ENCODE measurements at places on chromosomes 1 and 21.

DNA sequence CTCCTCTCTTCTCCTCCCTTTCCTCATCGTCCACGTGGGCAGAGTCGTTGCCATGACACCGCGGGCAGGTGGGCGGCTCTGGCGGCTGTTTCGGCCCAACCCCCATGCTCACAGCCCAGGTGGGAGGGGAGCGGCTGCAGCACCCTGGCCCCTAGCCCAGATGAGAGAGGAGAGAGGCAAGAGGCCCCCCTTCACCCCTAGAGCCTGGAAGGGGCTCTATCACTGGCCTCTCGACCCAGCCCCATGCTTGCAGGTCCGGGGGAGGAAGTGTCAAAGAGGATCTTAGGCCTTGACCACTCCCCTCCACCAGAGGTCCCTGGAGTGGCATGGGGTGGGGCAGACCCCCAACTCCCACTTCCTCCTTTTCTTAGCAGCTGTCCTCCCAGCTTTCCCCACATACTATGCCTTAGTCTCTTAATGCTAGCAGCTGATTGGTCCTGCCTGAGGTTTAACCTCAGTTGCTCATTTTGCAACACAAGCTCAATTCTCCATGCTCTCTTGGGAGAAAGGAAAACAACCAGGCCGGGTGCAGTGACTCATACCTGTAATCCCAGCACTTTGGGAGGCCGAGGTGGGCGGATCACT, 10.4 kb downstream of the DLGAP3 start:
- peak; percentile 70 for DNase-seq

GRCh38 chr1:151210830-151211229, 12.5 kb downstream of the PIP5K1A start:
- no peak for DNase-seq

GRCh38 chr1:54105080-54105479, 47.7 kb downstream of the CDCP2 start:
- DNase-seq, result no peak

GRCh38 chr1:241167121-241167630, 189.8 kb downstream of the RGS7 start:
- DNase-seq, result no peak

GRCh38 chr1:50109116-50109515, 396 bp downstream of the ELAVL4 start:
- DNase-seq, result no peak

DNA sequence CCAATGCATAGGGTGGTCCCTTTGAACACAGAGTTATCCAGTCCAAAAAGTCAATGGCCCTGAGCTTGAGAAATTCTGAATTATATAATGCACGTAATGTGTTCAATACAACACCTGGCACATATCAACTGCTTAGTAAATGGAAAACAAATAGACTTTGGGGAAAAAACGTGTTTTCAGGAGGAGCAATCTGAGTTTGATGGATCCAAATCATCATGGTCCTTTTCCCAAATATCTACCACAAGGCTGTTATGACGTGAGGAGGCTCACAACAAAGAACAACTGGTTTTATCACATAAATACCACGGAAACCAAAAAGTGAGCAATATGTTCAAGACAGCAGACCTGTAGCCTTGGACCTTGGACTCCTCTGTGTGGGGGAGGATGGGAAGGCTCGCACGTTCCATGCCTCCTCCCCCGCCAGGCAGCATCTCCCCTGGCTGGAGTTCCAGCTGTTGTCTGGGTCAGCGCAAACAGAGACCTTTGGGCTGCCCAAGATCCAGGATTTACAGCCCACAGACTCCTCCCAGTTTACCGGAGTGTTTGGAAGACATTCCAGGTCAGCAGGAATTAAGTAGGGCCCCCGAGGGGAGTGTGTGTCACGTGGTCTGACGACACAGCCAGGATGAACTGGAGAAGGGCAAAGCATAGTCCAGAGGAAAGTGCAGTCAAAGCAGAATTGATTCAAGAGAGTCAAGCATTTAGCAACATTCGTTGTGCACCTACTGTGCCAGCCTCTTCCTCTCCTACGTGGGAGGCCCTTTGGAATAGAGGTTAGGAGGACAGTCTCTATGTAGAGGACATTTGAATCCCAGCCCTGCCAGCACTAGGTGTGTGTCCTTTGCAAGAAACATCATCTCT, 32.2 kb upstream of the MED18 start:
- peak; percentile 78 for DNase-seq

- DNase-seq, result no peak
Measured at GRCh38 chr1:208951908-208952307, 631.6 kb upstream of the CAMK1G start.

GRCh38 chr21:17726047-17726829, 92.9 kb downstream of the C21orf91 start:
- peak; percentile 47 for DNase-seq

- no peak for DNase-seq
Measured at GRCh38 chr1:202645097-202645476, 65.2 kb downstream of the SYT2 start.

DNA sequence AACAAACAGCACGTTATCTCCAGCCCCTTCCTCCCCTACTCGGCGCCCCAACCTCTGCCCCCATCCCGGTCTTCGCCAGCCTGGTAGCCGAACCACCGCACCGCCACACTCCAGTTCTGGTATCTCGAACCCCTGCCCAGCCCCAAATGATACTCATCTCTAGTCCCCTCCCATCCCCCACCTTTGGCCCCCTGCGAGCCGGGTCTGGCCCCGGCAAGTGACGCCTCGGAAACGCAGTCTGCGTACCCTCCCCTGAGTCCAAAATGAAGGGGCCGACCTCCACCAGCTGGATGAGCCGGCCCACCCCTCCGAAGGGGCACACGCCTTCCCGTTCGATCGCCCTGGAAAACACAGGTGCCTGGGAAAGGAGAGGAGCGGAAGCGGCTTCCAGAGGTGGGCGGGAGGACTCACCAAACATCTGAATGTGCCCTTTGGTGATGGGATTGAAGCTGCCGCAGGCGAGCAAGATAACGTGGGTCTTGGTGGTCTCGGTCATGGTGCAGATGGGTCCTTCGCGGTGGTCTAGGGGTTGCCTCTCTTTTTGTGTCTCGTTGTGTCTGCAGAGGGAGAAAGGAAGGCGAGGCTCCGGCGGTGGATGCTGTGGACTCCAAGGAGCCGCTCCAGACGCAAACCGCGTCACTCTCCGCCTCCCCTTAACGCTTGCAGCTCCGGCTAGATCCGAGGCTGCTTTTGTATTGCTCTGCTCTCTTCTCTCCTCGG, at the start of gene NMNAT2:
NMNAT2 (minus strand) TSS at position 609 of the 720 bp plus-strand sequence; CDS start at position 496, 113 bp downstream.
- peak; percentile 69 for DNase-seq

GRCh38 chr1:15409388-15410222, at the start of gene EFHD2:
EFHD2 (plus strand) TSS chr1:15409888; CDS start chr1:15409972, 84 bp downstream.
- peak; percentile 97 for DNase-seq

DNA sequence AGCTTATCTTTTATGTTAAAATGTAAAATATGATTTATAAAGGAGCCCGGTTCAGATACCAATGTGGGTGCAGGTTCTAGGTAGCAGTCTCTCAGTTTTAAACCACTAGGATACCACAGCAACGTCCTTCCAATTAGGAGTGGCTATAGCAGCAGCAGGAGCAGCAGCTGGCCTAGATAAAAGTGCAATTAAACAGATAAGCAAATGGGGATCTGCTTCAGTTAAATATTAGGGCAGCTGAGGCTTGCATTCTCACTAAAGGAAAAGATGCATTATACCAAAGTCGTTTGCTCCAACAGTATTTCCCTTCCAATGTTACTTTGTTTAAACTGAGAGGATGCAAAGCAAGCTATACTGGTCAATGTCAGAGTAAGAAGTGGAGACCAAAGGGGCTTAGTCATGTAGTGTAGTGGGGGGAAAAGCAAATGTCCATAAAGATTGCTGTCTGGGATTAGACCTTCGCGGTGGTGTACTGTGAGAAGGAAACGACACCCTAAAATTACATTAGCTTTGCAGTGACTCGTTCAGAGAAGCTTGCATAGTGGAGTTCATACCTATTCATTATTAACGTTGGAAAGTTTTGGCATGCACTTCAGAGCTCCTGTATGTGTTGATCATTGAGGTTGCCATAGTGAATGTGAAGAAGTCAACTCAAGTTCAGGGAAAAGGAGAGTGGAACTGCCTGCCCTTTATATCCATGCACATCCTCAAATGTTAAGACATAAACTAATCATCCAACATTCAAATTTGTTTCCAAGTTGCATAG, 272.2 kb downstream of the VAV3 start:
- DNase-seq, result no peak

GRCh38 chr1:208535511-208535910, 291.3 kb upstream of the PLXNA2 start:
- no peak for DNase-seq

- DNase-seq, result no peak
Measured at GRCh38 chr1:229344139-229344538, 1.3 kb upstream of the CCSAP start.
